ENCODE measurements at places on chromosomes 4 and X. TPM values are rescaled to one million over a fixed set of nuclear protein-coding genes. Genes with fewer than 3 reads are reported as not detected.

DNA sequence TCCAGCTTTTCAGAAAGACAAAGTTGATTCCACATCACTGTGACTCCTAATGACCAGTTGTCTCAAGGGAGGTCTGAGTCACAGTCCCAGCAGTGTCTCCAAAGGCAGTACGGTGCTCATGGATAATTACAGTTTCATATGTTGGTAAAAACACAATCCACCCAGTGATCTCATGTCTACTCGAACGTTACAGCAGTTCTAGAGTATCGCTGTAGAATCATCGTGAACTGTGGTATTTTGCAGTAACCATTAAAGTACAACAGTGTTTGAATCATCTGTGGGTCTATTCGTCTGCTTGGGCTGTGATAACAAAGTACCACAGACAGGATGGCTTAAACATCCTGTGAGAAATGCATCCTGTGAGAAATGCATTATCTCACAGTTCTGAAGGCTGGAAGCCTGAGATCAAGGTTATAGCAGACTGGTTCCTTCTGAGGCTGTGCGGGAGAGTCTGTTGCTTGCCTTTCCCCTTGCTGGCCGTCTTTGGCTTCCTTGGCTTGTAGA, 121.1 kb upstream of the SORBS2 start:
- DNase-seq, result no peak

GRCh38 chr4:139154538-139154937, 22.5 kb downstream of the ELF2 start:
- no peak for DNase-seq

DNA sequence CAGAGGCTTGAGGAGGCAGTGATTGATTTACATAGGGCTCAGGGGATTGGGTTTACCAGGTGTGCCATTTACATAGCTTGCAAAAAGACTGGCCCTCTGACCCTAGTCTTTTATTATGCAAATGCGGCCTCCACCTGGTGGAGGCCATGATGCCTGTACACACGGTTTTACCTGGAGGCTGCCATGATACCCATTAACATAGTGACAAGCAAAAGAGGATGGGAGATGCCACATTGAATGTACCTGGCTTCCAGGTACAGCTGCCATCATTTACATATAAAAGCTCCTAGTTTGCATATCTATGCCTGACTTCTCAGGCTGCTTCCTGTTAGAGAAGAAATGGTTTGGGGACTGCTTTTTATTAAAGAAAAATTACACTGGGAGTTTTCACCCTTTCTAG, 72.0 kb downstream of the NEXMIF start:
- DNase-seq, result no peak

The SPANXN4 gene
- total RNA-seq, result not detected

The SPIN2A gene
- 1.9 TPM for total RNA-seq

Data from cerebellum (tissue), 4 donors.